Amniotic epithelial cell (primary cell): ENCODE measurements at places on chromosomes 5 and 9.
A peak's percentile ranks its signal among the peaks of the same experiment; 100 is the strongest.

DNA sequence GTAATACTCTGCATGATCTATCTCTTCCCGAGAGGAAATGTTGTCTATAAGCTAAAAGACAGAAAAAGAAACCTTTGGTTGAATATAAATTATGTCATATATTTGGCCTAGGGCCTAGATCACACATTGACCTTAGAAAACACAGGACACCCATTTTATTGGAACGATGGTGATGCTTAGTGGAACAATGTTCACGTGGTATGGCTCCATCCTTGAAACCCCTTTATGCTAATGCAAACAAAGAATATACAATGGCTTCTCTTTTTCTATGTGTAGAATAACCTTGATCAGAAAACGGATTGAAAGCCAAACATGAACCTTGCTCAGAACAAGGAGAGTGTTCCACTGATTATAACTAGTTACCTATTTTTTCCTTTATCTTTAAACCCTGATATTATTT, 24.5 kb downstream of the MRPS27 start:
- DNase-seq, result no peak

DNA sequence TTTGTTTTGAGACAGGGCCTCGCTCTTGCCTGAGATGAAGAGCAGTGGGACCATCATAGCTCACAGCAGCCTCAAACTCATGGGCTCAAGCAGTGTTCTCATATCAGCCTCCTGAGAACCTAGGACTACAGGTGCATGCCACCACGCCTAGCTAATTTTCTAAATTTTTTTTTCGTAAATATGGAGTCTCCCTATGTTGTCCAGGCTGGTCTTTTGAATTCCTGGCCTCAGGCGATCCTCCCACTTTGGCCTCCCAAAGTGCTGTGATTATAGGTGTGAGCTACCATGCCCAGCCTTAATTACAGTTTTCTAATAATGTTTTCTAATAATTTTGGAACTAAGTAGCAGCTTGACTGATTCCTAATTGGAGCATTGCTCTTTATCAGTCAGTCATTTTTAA, 15.1 kb downstream of the GAPVD1 start:
- no peak for DNase-seq

DNA sequence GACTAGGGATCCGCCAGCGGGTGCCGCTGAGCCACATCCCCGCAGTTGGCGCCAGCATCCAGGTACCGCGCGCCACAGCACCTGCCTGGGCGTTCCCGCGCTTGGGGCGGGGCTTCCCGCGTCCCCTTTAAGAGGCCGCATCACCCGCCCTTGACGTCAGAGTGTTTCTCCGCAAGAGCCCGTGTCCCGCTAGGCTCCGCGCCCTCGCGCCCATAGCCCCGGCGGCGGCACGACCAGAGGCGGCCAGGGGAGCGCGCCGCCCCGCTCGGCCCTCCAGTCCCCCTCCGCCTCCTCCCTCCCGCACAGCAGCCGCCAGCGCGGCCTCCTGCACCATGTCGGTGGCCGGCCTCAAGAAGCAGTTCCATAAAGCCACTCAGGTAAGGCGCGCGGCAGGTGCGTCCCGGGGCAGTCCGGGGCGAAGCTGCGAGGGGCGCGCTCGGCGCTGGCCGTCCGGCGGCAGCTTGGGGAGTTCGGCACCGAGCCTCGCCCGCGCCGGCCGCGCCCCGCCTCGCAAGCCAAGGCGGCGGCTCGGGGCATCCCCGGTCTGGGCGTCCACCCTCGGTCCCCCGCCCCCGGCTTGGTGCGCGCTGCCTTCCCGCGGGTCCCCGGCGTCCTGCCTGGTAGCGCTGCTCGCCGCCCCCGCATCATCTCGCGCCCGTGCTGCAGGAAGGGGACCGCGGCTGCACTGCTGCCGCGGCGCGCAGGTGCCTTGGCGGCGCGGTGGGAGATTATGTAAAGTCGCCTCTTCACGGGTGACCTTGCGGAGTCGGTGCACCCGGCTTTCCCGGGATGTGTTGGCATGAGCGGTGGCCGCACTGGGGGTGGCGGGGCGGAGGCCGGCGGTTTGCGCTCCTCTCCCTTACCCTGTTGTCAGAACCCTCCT, at the start of gene SH3GL2:
SH3GL2 (plus strand) TSS at position 156 of the 883 bp plus-strand sequence.
- peak; percentile 13 for DNase-seq

GRCh38 chr5:158313027-158313732, 454.2 kb upstream of the CLINT1 start:
- DNase-seq, result no peak

GRCh38 chr9:115285836-115286235, 167.9 kb upstream of the TNC start:
- no peak for DNase-seq

GRCh38 chr5:180825768-180826525, 23.3 kb upstream of the MGAT1 start:
- DNase-seq, result peak; percentile 85

DNA sequence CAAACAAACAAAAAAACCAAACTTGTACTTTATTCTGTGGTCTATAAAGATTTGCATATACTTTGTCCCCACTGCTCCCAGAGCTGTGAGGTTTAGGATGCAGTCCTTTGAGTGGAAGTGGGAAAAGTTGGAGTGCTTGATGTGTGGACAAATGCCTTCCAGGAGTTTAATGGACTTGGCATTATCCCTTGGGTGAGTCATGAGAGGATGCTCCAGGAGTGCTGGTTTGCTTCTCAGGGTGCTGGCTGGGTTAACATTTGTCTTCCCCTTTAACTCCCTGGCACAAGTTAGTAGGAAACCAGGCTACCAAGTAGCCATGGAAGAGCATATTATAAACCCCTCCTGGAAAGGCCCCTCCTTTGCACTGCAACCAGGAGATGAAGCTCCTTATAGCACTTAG, 417.4 kb upstream of the RIOK2 start:
- DNase-seq, result peak; percentile 1

DNA sequence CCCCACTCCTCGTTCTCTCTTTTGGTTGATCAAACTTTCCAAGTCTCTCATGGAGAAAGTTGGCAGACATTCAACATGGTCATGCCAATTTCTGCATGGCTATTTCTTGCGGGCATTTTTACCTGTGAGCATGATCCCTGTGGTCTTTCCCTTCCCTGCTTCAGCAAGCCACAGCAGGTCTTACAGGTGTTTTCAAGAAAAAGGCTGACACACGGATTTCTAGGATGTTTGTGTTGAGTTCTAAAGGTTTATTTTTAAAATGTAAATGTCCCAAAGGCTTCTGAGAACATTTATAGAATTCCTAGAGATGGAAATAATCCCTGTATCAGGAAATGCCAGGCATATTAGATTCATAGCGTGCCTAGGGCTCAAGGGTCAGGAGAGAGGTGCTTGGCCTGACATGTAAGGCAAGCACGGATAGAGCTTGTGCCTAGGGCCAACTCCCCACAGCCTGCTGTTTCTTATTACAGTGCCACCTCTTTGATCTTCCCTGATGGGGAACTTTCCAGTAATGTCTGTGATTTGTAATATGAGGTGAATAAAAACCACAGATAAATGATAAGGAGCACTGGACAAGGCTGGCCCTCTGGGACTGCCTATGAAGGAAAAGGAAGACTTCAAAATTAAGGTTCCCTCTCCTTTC, 79.8 kb downstream of the MUSK start:
- no peak for DNase-seq

GRCh38 chr9:129596541-129597331, 24.2 kb downstream of the C9orf50 start:
- DNase-seq, result peak; percentile 83

- no peak for DNase-seq
These were observed 269.9 kb downstream of the NPR3 start for GRCh38 chr5:32981061-32981460.

DNA sequence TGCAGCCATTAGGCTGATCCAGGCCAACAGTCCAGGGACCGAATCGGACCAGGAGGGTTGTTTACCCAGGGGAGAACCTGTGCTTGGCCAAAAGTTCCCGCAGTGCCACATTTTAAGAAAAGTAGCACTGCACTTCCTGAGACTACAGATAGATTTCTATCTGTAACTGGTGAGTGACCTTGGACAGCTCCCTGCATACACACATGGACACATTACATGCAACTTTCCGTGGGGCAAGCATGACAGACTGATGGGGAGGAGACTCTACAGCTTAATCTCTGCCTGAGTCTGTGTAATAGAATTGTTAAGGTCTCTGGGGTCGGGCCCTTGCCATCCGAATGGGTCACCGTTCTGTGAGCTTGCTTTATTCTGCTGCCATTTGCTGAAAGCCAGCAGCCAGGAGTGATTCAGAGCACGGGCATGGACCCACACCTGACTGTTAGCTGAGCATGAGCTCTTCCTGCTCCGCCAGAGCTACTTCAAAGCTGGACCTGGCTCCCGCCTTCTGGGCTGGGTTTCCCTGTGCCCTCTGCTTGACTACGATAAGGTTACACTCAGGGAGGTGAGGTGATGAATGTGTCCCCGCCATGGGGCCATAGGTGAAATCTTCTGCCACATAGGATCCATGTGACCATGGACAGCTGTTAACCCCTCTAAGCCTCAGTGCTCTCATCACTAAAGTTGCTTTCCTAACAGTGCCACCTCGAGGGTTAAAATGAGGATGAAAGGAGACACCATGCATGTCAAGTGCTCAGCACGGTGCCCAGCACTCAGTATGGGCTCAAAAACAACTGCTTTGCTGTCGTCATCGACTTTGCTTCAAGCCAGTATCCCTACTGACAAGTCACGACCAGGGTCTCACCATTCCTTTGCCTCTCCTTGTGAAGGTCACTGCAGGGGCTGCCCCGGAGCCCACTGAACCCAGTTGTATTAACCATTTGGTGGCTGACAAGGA, 200.0 kb downstream of the MELK start:
- DNase-seq, result peak; percentile 54

DNA sequence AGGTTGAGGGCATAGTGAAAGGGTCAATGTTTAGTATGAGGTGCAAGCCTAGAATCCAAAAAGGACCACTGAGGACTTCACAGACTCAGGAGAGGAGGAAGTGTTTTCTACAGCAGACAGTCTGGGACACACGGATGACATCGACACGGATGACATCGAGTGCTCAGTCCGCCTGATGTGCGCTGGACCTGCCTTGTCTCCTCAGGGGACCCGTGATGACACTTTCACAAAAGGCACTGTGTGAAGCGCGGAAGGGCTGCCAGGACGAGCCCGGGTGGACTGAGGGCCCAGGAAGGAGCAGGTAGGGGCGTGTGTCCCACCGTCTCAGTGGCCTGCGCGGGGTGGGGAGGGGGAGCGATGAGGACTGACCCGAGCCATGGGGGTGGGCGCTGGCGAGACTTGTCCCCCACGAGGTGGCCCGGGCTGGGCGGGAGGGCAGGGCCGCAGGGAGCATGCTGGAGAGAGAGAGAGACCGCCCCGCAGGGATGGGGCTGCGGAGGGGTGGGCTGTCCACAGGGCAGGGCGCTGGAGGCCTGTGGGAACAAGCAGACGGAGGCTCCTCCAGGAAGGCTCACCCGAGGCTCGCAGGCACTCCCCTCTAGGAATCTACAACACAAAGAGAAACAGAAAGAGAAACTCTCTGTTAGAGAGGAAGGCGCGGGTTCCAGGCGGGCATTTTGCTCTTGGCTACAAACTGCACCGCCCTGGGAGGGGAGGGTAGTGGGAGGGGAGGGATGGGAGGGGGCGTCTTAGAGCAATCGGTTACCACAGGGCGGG, 54.9 kb downstream of the USP20 start:
- DNase-seq, result no peak

DNA sequence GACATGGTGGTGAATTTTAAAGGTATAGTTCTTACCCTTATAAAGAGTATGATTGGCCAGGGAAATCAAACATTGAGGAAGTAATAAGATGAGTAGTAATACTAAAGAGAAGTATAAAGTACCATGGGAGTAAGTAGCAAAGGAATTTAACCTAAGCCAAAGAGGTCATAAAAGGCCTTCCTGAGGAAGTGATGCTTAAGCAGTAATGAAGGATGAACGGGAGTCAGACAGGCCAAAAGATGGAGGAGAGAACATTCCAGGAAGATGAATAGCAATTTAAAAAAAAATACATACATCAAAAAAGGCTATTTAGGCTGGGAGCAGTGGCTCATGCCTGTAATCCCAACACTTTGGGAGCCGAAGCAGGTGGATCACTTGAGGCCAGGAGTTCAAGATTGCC, 29.0 kb downstream of the KLHL3 start:
- DNase-seq, result peak; percentile 14

- no peak for DNase-seq
These were observed 405.9 kb downstream of the TLE4 start for GRCh38 chr9:79977510-79978197.

GRCh38 chr5:179455320-179455719, 95.0 kb upstream of the RUFY1 start:
- no peak for DNase-seq

DNA sequence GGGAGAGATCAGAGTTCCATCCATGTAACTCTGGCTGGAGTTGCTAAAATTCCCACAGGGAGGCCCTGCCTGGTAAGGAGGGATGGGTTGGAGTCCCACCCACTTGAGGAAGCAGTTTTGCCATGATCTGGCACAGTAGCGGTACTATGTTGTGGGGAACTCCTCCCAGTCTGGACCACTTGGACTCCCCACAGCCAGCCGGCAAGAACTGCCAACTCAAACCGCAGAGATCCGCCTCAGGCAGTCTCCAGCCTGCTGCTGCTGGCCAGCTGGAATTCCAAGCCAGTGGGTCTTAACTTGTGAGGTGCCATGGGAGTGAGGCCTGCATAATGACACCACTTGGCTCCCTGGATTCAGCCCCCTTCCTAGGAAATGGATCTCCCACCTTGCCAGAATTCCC, 151.9 kb downstream of the NDUFS4 start:
- DNase-seq, result no peak

DNA sequence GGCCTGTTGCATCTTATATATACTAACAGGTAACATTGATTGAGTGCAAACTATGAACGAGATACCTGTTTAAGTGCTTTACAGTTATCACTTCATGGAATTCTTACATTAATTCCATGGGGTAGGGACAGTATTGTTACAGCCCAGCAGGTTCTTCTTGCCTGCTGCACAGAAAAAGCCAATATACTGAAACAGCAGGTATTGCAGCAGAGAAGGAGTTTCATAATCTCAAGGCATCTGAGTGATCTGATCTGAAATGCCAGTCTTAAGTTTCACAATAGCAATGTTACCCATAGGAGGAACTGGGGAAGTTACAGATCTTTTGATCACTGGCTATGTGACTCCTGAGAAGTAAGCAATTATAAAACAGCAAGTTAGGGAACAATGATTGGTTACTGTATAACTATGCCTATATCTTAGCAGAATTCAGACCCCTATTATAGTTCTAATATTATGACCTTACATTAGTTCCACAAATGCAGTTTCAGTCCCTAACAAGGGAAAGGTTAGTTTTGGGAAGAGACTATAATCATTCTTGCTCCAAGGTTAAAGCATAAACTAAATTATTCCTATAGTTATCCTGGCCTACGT, 126.5 kb upstream of the BNC2 start:
- no peak for DNase-seq

DNA sequence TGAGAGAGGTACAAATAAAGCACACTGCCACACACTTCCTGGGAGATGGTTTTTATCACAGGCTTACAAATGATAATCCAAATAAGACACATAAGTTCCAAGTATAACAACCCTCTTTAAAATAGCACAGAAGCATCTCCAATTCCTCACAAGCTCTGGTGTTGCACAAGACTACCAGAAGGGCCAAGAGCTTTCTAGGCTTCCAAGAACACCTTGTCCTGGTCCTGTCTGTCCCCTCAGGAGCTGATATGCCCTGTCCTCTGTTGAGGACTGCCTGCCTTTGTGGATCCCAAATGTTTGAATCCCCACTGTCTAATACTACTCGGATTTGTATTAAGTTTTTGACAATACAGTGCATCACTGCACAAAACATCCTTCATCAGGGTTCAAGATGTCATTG, 110.1 kb downstream of the SPOCK1 start:
- DNase-seq, result no peak
